ENCODE measurements at places on chromosomes 2 and 18. TPM values are rescaled to one million over a fixed set of nuclear protein-coding genes. Genes with fewer than 3 reads are reported as not detected.

MRPS5 gene
- 78.5 TPM for total RNA-seq

FZD7 gene
- total RNA-seq: 0.85 TPM

CCDC141 gene
- total RNA-seq: not detected

MAB21L4 gene
- total RNA-seq: not detected

CELF4 gene
- total RNA-seq: not detected

LIPG gene
- total RNA-seq: 48.0 TPM

IKZF2 gene
- total RNA-seq: 0.09 TPM

FAM237A gene
- not detected for total RNA-seq

MYO3B gene
- not detected for total RNA-seq

TUBA3D gene
- not detected for total RNA-seq

ZNF638 gene
- 133 TPM for total RNA-seq

NCKAP5 gene
- total RNA-seq: 0.27 TPM

DSC3 gene
- total RNA-seq: 0.38 TPM

OR6B3 gene
- not detected for total RNA-seq

COL4A4 gene
- 1.3 TPM for total RNA-seq

LIMS4 gene
- 19.5 TPM for total RNA-seq

FAP gene
- 1.5 TPM for total RNA-seq

HOXD12 gene
- total RNA-seq: not detected

CFAP210 gene
- not detected for total RNA-seq

C1GALT1C1L gene
- total RNA-seq: 0.09 TPM

RTKN gene
- total RNA-seq: 9.0 TPM

LYG2 gene
- not detected for total RNA-seq

SLC11A1 gene
- 0.19 TPM for total RNA-seq

CYBRD1 gene
- 20.0 TPM for total RNA-seq

VWC2L gene
- not detected for total RNA-seq

YWHAQ gene
- total RNA-seq: 252 TPM

ACMSD gene
- total RNA-seq: not detected

Measured in endothelial cell of coronary artery (primary cell).